Heart right ventricle (tissue), 16 donors: ENCODE measurements at places on chromosomes 1 and 21. TPM values are rescaled to one million over a fixed set of nuclear protein-coding genes. Genes with fewer than 3 reads are reported as not detected.

DNA sequence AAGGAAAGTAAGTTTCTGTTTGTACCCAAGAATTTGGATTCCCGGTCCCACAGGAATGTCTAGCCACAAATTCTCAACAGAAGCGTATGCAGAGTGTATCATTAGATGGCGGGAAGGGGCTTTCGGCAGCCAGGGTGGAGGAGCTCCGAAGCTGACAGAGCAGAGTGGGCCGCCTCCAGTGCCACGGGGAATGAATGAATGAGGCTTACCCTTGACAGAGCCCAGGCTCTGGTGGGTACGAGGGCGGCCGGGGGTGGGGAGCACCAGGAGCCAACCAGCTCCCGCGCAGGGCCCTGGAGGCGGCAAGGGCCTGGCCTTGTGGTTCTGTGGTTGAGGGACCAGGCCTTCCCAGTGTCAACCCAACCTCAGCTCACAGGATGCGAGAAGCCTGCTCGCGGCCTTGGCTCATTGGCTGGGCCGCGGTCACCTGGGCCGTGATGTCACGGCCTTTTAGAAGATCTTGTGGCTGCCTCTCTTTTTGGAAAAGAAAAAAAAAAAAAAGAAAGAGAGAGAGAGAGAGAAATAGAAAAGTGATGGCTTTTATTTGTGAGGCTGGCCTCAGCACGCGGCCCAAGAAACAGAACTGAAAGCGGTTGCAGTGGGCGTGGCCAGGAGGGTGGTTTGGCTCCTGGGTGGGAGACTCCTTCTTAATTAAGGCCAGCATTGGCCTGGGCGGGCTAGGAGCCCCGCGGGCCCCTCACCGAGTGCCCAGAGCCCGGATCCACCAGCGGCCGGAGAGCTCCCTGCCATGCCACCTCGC, 34.9 kb upstream of the RUNX3 start:
- DNase-seq: no peak

GRCh38 chr1:53311702-53312305, 16.1 kb downstream of the LRP8 start:
- DNase-seq: no peak

DNA sequence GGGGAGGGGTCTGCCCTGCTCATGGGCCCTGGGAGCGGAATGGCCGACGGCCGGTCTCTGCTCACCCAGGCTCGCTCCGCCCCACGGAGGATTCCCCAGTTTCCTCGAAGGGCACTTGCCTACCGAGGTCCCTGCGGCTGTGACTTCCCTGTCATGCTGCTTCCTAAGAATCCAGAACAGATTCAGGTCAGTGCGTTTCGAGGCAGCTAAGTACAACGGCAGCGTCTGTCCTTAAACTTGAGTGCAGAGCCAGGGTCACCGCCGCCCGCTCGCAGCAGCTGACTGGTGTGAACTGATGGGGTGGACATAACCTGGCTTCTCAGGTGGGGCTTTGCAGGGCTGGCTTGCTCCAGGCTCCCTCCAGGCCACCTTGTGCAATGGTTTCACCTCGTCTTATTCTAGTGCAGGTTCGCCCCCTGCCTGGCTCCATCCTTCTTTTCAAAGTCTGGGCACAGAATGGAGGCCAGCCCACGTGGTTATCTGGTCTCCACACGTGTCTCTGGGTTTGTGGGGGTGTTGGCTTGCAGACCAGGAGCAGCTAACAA, 7.6 kb upstream of the C1orf174 start:
- DNase-seq: no peak

NOL9 gene
- 15.5 TPM for total RNA-seq

DNA sequence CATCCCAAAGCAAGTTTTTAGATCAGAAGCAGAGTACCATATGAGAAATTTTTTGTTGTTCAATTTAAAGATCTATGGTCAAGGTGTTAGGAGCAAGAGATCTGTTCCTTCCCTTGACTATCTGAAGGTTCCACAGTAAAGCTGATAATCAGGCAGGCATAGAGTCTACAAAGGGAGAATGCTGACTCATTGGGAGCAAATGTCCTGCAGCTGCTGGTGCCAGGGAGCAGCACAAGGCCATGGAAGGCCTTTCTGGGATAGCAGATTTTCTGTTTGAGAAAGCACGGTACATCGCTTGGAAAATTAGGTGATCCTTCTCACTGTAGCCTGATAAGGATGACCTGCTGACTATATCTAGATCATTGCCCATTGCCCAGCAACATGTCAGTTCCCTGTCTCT, 210.1 kb upstream of the C1orf87 start:
- no peak for DNase-seq

- DNase-seq: no peak
These were observed 24.8 kb downstream of the NOS1AP start for GRCh38 chr1:162094271-162094670.

GRCh38 chr1:115632251-115633026, 9.3 kb upstream of the VANGL1 start:
- DNase-seq: no peak

DNA sequence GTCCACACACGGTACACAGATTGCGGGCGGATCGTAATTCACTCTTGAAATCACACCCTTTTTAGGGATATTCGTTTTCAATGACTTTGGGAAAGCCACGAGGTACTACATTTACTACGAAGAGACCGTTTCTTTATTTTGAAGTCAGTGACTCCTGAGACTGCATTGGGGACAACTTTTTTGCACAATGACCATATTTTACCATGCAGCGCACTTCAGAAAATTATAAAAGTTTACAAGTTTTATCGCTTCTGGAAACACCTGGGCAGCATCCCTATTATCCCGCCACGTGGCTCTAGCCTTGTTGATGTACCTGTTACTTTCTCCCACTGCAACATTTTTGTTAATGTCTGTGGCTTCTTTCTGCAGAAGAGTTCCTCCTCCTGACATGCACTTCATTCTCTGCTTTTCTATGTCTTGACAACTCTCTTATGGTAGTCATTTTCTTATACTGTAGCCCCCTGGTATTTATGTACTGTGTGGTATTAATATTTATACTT, 1.3 kb upstream of the AKT3 start:
- no peak for DNase-seq

GRCh38 chr1:22508329-22508728, 55.0 kb upstream of the EPHA8 start:
- DNase-seq: no peak

CASQ1 gene
- total RNA-seq: 64.3 TPM

SRM gene
- total RNA-seq: 47.8 TPM

NECTIN4 gene
- total RNA-seq: not detected

C4BPA gene
- total RNA-seq: not detected

TOMM40L gene
- total RNA-seq: 37.3 TPM

GRCh38 chr1:89149229-89149628, 23.3 kb upstream of the GBP2 start:
- no peak for DNase-seq

S100A12 gene
- 0.64 TPM for total RNA-seq

- DNase-seq: no peak
These were observed 61.1 kb upstream of the SMYD2 start for GRCh38 chr1:214219902-214220301.

- DNase-seq: no peak
These were observed 80.5 kb downstream of the MIS18A start for GRCh38 chr21:32198384-32198783.

CR1 gene
- total RNA-seq: 0.51 TPM
